ENCODE measurements at places on chromosomes 3 and 15.

DNA sequence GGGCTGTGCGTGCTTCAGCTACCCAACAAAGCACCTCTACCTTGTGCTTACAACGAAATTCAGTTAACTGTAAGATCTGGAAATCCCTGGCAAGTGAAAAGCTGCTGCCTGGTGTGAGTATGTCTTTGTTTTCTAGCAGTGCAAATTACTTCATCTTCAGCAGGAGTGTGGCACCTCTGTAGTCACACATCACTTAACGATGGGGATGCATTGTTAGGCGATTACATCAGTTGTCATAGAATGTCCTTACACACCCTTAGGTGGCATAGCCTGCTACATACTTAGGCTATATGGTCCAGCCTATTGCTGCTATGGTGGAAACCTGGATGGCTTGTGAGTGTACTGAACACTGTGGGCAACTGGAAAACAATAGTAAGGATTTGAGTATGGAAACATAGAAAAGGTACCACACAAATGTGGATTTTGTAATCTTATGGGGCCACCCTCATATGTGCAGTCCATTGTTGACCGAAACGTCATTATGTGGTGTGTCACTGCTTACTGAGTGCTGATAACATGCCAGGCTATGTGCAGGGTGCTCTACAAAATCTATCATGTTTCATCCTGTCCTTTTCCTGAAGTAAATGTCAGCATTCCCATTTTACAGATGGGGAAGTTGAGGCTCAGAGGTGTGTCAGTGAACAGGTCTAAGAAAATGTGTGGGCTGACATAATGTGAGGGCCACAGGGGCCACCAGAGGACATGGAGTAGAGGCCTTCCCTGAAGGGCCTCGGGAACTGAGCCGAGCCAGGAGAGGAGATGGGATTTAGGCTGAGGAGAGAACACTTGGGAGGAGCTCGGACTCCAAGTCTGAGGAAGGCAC is 173.5 kb downstream of the VGLL4 start:
- no peak for DNase-seq

DNA sequence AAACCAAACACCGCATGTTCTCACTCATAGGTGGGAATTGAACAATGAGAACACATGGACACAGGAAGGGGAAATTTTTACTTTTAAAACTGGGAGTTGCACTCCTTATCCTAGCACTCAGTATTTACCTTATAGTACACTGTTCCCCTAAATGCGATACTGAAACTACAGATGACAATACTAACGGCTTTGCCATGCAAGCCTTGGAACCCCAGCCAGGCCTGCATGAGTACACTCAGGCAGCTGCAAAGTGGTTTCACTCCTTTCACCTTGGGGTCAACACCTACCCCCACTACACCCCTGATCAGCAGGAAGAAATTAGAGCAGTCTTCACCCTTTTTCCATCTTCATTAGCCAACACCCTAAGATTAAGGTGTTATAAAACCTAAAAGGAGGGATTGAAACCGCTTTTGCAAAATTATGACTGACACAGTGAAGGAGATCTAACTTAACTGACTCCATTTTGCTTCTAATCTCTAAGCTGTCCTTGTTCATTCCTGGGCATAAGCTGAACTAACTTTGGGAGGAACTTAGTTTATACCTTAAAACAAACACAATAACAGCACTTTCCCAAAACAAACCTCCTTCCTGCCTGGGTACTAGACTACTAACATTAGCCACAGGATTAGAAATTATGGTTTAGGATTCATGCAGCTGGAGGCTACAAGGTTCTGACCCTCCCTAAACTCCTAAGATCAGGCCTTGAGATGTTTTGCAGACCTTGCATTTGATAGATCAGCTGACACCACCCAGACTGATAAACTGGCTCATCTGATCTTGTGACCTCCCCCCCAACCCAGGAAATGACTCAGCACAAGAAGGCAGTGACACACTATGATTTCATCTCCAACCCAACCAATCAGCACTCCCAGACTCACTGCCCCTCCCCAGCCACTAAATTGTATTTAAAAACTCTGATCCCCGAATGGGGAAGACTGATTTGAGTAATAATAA is 452.1 kb upstream of the PPP2R3A start:
- DNase-seq, result peak; percentile 5

- no peak for DNase-seq
Measured at GRCh38 chr3:12886106-12886679, 44.8 kb upstream of the RPL32 start.

DNA sequence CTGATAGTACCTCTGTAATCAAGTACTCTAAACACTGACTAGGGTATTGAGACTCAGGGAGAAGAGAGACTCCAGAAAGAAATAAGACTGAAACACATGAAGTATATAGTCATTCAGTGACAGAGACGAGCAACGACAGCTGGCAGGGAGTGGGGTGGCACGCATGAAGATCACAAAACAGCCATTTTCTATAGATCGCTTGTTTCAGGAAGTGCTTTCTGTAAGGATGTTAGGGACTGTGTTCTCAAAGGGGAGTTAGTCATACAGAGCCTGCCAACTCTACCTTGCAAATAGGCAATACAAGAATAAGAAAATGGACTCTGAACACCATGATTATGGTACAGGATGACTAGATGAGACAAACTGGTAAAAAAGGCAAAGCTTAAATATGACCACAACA is 139.5 kb downstream of the TBL1XR1 start:
- DNase-seq, result no peak

DNA sequence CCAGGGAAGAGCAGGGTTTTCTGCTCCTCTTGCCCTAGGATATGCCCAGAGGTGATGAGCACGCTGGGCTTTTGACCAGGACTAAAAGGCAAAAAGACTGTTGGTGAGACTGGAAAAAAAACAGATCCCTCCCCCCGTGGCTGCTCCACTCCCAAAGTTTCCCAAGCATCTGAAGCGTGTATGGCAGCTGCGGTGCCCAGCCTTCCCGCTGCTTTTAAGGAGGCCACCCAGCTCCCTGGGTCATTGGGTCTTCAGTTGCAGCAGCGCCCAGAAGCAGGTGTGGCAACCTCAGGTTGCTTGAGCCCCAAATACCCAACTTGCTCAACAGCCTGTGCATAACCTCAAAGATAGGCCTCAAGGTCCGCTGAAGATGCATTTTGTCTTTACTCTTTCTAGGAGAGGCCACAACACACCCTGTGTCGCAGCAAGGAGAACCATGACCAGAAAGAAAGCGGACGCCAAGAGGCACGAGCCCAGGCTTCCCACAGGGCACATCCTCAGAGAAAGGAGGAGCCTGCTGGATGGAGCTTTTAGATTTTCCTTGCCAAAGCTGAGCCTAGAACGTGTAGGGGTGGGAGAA is 2.0 kb downstream of the SRGAP3 start:
- DNase-seq, result no peak

DNA sequence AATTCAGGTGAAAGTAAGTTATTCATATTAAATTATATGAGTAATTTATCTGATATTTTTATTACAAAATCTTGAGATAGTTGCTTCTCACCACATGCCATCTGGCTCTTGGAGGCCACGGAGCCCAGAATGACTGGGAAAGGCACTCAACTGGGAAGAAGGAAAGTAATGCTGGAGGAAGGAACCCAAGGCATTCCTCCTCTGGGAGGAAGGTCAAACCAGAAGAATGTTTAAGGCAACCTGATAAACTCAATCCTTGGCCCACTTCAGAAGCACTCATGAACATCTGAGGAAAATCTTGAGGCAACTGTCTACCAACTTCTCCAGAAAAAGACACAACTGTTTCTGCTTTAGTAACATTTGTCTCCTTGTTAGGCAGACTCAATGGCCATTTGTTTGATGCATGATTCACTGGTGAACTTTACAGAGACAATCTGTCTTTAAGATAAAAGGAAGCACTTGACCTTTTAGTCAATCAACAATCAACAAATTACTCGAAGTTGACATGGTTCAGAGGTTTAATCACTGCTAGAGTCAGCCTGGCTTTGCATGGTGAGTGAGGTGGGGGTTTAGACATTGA is 261.4 kb upstream of the MME start:
- no peak for DNase-seq

- DNase-seq, result no peak
Measured at GRCh38 chr15:44727485-44728231, 8.7 kb upstream of the TRIM69 start.

- no peak for DNase-seq
Measured at GRCh38 chr15:79352206-79352605, 41.3 kb downstream of the TMED3 start.

DNA sequence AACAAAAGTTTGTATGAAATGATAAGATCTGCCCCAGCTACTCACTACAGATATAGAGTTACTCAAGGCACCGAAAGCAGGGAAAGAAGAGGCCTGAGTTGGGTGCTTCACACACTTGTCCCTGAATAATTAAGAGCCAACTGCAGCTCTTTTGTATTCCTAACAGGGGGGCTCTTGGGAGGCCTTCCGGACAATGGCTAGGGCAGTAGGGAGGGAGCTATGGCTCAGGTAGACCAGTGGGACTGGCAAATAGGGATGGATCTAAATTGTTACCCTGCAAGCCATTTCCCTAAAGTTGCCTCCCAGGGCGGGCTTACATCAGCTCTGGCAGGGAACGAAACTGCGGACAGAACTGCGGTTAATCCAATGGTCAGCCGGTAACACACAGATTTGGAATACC is 6.2 kb downstream of the SEMA5B start:
- no peak for DNase-seq

DNA sequence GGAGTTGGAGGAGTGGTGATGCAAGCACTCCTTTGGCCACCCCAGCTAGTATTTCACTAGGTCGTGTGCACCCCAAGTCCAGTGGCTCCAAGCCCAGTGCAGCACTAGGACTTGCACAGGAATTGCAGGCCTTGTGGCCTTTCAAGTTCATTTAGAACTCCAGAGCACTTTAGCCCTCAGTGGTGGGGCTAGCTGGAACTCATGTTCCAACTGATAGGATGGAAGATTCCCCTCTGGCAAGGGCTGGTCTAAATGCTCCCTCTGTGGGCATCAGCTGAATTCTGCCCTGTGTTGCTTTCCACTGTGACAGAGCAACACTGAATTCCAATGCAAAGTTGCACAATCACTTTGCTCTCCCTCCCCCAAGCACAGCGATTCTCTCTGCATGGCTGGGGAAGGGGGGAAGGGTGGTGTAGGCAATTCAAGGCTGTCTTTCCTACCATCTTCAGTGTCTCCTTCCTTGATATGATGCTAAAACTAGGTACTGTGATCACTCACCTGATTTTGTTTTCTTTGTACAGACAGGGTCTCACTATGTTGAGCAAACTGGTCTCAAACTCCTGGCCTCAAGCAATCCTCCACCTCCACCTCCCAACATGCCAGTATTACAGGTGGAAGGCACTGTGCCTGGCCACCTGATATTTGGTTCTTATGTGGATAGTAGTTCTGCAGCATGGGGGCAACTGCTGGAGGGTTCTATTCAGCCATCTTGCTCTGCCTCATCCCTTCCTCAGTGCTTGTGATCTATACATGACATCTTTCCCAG is 10.3 kb downstream of the USF3 start:
- peak; percentile 51 for DNase-seq

DNA sequence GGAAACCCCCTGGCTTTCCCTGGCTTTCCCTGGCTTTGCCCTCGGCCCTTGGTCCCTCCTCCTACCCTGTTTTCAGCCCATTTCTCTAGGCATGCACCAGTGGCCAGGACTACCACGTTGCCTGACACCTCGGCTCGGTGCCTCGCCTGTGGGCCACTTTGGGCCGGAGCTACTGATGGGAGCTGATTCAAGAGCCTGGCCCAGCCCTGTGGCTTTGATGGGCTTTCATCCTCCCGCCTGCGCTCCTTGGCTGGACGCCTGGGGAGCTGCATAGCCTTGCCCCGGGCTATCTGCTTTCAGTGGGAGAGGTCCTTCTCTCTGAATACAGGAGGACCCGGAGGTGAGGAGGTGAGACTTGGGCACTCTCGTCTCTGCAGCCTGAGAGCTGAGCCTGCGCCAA is 192.7 kb upstream of the HES1 start:
- DNase-seq, result no peak

DNA sequence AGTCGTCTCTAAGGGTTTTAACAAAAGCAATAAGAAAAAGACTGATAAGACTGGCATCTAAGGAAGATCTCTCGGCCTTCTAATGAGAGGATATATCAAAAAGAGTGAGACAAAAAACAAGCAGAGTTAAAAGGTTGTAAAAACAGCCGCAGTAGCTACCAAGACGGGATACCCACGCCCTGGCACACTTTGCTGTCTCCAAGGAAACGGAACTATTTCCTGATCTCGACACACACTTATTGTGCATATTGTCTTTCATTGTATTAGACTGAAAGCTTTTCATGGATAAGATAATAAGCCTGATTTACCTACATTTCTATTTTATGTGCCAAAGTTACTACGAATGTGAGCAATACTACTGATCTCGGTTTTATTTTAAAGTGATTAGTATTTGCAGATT is 161.5 kb upstream of the MCTP2 start:
- DNase-seq, result no peak

DNA sequence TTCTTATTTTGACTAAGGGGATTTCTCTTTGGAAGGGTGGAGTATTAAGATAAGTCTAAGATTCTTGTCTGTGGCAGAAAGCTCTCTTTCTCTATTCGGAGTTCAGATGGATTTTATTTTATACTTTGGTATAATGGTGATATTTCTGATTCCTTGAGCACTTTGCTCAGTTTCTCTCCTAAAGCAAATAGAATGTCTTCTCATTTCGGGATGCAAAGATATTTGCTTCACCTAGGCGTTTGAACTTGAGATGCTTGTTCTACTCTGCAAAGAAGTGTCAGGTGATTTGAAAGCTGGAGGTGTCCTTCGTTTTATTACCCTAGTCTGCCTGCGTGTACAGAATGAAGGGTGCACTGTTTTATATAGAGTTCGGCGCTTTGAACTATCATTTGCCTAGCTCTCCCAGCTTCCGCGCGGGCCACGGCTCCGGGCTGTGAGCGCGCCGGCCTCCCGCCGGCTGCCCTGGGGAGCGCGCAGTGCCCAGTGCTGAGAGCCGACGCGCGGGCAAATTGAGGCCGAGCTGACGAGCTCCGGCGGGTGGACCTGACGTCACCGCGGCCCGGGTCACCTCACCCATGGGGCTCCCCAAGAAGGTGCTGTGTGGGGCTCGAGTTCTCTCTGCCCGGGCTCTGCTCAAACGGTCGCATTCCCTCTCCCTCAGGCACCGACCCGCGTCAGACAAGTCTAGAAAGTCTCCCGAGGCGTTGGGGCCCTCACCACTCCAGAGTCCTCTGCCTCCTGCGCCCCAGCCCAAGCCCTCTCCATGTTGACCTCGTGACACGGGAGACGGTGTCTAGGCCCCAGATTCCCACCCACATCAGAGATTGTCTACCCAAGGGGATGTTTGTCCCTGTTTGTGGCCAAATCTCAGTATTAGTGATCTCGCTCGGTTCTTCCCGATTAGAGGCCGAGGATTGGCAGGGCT is 7.5 kb downstream of the SOX2 start:
- DNase-seq, result no peak
